ENCODE measurements at places on chromosomes 1 and 21.
A peak's percentile ranks its signal among the peaks of the same experiment; 100 is the strongest.

DNA sequence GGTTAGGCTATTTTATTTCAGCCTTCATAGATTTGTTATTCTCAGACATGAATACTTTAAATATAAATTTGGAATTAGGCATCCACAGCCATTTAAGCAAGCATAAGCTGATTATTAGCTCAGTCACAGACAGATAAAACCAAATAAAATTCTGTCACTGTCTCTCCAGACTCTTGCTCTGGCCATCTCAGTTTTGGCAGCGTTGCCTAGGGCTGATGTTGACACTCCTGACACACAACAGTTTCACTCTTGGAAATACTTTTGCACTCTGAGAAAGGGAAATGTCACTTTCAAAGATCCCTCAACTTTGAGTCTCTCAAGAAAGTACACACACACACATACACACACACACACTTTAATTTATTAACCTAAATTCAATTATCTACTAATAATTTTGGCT is 372.7 kb downstream of the BRINP3 start:
- no peak for DNase-seq

- no peak for DNase-seq
These were observed 2.6 kb downstream of the C1orf116 start for GRCh38 chr1:207029701-207030521.

- peak; percentile 34 for DNase-seq
These were observed 17.2 kb upstream of the RASSF5 start for GRCh38 chr1:206489980-206490770.

DNA sequence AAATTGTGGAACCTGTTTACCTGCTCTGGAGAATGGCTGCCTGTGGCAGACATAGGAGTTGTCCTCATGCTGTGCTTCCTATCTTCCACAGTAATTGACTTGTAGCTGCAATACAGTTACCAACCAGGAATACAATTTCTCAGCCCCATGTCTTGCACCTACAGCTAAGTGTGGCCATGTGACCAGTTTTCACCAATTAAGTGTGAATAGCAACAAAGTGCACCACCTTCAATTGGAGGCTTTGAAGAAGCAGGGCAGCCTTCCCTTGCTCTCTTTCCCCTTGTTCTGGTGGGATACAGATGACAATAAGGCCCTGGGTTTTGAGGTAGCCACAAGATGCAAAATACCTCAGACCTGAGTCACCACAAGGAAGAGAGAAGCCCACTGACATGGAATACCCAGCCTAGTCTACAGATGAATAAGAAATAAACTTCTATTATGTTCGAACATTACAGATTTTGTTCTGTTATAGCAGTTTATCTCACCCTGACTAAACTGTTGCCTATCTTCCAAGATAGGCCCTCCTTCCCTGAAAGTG is 70.2 kb upstream of the S1PR1 start:
- DNase-seq = no peak

- no peak for DNase-seq
These were observed 7.2 kb downstream of the KISS1 start for GRCh38 chr1:204188959-204189639.

GRCh38 chr1:16440131-16440469 is 424 bp upstream of the NECAP2 start:
- DNase-seq = no peak

DNA sequence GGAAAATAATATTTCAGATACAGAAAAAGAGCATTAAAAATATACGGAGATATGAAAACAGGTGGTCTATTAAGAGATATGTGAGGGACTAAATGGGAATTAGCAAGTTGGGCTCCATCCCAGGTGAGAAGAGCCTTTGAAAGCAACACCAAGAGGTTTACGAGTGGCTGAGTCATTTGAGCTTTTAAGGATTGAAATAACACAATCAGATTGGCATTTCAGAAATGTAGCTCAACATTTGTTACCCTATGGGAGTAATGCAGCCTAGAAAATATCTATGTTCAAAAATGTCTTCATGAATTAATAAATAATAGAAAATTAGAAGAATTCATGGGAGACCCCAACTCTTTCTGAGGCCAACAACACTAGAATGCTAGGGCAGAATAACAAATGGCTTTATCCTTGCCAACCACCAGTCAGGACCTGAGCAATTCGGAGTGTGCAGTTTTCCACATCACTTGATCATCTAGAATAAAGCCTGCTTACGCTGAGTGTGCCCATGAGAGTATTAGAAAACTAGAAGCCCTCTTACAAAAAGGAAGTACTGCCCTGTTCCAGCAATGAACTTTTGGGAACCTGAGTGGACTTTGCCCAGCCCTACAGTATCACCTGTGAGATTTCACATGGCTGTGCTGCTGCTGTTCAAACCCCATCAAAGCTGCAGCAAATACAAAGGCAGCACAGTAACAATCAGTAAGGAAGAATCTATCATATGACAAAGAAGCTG is 538.0 kb upstream of the CAMK1G start:
- DNase-seq = no peak

DNA sequence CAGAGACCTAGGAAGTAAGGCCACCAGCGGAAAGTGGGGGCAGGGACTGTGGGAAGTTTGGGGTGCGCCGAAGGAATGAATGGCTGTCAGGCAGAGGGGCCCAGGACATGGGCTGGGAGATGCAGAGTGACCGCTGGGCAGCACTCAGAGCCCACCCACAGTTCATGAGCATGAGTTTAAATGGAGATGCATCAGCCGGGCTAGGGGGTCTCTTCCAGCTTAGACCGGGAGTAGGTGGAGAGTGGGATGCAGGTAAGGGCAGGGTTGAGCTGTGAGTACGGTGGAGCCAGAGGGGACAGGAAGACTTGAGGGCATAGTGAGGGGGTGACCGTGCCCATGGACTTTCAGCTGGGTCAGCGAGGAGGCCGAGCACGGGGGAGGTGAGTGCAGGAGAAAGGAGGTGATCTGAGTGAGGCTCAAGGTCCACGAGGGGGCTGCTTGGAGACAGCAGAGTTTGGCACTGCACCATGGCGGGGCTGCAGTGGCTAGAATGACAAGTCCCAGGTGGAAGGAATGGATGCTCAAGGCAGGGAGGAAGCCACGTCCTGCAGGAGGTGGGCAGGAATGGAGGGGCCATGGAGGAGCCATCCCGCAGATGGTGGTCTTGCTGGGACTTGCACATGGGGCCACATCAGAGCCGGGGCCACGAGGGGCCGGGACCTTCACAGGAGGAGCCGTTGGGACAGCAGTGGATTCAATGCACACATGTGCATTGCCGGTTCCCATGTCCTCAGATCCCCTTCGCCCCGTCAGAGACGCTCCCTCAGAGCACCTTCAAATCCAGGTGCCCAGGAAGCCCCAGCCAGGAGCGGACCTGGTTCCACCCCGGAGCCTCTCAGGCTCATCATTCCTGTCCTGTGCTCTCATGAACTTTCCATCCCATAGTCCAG is 34.9 kb downstream of the UBASH3A start:
- DNase-seq = no peak

GRCh38 chr1:91402023-91402422 is 2.6 kb downstream of the HFM1 start:
- no peak for DNase-seq

DNA sequence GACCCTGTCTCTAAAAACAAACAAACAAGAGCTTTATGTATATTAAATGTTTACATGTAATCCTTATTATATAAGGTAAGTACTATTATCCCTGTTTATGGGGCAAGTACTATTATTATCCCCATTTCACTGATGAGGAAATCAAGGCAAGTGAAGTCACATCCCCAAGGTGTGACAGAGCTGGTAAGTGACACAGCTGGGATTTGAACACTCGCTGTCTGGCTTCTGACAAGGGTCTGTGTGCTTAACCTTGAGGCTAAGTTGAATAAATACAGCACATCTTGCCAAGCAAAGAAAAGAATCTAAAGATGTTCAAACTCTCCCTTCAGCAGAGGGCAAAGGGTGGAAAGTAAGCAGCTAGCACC is 167.9 kb upstream of the IRF2BP2 start:
- DNase-seq = no peak

DNA sequence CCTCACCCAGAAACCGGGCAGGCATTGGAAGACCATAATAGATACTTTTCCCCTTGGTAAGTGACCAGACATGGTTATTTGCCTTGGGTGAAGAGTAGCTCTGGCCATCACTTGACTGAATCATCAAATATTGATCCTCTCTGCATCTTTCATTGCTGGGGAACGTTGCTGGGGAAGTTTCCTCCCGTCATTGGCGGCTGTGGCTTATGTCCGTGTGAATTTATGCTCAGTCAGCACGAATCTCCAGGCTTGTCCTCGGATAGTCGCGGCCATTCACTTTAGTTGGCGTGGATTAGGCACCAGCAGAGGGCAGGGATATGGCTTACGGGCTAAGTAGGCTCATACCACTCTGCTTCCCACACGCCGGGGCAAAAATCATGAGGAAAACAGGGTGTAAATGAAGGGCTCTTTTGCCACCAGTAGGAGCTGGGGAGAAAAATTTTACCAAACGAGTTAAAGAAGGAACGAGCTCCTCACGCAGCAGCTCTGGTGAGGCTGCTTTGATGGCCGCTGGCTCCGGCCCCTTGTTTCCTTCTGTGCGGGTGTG is 473.4 kb downstream of the CAMTA1 start:
- no peak for DNase-seq

DNA sequence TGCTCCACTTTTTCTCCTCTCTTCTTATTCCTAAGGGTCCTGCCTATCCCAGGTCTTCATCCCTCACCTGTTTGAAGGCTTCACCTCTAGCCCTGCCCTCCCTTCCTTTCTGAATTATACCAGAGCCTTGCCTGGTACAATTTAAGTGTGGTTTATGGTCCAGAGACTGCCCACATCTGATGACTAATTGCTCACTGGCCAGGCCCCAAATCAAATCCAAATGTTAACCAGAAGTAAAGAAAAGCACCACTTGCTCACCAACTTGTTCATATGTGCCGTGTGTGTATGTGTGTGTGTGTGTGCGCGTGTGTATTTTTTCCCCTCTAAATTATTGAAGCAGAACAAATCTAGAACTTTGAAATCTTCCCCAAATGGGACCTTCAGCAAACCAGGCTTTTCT is 26.4 kb downstream of the MYOM3 start:
- DNase-seq = no peak

DNA sequence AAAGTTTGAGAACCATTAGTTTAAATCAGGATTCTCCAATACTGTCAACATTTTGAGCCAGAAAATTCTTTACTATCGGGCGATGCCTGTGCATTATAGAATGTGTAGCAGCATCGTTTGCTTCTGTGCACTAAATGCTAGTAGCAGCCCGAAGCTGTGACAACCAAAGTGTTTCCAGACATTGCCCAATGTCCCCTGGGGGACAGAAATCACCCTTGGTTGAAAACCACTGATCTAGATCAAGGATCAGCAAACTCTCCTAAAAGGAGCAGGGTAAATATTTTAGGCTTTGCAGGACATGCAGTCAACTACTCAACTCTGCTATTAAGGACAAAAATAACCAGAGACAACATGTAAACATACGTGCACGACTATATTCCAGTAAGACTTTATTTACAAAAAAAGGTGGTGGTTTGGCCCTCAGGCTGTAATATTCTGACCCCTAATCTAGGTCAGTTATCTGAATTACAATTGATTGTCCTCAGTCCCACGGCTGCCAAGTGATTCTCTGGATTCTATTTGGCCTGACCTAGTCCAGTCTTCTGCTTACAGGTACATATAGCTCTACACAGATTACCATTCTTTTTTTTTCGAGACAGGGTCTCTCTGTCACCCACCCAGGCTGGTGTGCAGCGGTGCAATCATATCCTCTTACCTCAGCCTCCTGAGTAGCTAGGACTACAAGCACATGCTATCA is 10.6 kb downstream of the FAF1 start:
- DNase-seq = no peak

GRCh38 chr1:234987415-234988154 is 141.1 kb downstream of the TOMM20 start:
- no peak for DNase-seq

GRCh38 chr1:231869364-231869763 is 242.8 kb downstream of the DISC1 start:
- no peak for DNase-seq

DNA sequence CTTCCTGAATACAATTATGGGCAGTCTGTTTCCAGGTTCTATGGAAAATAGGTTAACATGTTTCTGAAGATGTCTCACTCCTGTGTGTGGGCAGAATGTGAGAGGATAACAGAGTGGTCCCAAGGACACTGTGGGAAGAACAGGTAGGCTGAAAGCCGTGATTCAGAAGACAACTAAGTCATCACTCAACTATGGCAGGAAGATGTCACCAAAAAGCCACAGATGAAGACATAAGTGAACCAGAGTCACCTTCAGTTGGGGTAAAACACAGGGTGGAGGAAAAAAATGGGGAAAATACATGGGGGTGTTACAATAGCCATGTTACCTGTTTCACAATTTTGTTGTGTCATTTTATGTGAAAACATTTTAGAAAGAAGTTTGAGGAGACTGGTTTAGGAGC is 75.1 kb downstream of the UCHL5 start:
- no peak for DNase-seq

DNA sequence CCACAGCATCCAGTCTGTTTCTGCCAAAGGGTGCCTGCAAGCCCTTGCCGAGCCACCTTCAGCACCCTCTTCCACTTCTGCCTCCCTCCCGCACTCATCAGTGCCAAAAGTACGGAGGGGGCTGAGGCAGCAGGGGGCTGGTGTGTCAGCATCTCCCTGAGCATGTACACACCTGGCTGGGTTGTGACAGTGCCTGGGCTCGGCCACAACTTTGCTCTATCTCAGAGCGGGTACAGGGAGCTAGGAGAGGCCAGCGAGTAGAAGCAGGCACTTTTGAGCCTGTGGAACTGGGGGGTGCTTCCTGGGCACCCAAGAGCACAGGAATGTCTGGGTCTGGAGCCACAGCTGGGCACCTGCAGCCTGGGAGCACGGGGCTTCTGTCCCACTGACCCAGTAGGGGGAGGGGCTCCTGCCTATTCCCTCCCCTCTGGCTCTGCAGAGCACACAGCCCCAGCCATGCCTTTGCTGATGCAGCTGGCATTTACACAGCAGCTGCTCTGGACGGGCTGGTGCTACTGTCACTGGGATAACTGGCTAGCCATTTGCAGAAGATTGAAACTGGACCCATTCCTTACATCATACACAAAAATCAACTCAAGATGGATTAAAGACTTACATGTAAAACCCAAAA is 319.8 kb upstream of the RRP15 start:
- no peak for DNase-seq

DNA sequence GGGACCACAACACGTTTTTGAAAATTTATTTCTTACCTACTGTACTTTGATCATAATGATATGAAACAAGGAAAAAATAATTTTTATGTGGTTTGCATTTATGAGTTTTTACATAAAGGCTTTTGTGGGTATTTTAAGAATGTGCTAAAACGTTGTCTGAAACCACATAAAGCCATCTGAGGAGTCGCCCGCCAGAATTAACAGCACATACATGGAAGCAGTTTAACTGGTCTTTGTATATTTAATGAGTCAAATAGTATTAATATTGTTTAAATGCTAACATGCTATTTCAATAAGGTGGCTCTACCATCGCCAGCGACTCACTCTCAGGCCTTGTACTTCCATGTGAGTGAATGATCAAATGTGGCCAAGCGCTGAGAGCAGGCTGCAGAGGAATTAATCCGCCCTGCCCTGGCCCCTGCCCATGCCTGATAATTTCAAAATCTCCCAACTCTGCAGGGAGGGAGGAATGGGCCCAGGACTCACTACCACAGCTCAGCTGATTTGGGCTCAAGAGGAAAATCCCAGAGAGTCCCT is 49.6 kb downstream of the SLC66A1 start:
- no peak for DNase-seq

GRCh38 chr1:84687714-84688462 is 2.4 kb downstream of the SSX2IP start:
- no peak for DNase-seq
